ENCODE measurements at places on chromosomes 11 and 22.

DNA sequence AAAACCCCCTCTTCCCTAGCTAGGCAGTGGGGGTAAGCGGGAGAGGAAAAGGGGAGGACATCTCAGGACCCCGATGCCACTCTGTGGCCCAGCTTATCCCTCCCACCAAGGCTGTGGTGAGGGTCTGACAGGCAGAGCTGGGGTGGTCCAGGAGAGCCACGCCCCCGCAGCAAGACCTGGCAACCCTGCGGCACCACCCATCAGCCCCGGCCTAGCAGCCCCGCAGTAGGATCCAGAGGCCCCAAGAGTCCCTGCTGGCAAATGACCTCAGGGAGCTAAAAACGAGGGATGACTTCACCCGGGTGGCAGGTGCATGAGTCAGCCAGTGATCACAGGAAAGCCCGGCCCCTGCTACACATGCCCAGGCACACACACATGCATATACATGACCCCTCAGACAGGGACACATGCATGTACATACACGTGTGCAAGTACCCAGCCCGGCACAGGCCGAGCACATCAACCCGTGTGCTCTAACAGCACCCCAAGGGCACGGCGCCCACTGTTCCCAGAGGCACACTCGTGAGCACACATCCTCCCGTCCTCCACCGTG is 32.3 kb downstream of the ARVCF start:
- no peak for DNase-seq

DNA sequence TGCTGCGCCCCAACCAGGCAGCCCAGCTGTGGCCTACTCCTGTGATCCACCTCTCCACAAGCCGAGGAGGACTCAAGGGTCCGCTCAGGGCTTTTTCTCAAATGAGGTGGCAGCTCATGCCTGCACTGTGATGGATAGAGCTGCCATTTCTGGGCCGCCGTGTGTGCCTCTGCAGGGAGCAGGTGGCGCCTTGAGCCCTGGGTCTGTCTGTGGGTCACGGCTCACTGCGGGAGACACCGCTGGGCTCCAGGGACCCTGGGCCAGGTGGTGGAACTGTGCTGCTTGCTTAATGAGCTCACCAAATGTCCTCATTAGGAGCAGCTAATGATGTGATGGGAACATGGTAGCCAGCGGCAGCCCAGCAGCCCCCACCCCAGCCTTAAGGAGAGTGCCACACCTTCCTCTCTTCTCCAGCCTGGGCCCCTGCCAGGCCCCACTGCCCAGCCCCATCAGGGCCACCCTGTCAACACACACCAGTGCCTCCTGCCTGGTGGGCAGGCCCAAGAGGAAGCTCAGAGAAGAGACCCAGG is 50.8 kb downstream of the DHCR7 start:
- no peak for DNase-seq

GRCh38 chr11:44326615-44327475 is 16.9 kb upstream of the ALX4 start:
- no peak for DNase-seq

DNA sequence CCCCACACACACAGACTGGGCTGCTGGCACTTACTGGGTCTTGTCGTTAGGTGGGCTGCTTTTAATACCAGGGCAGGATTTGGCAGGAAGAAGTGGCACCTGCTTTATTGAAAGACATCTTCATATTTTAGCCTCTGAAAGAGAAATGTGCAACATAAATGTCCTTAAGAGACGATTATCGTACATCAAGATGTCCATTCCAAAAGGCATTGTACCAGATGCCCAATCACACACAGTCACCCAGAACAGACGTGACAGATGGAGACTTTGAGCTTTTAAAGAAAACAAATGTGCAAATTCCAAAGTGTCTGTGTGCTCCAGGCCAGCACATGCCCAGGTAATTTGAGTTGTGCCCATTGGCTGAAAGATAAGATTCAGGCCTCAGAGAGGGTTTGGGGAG is 155.7 kb downstream of the RRAS2 start:
- DNase-seq = no peak

DNA sequence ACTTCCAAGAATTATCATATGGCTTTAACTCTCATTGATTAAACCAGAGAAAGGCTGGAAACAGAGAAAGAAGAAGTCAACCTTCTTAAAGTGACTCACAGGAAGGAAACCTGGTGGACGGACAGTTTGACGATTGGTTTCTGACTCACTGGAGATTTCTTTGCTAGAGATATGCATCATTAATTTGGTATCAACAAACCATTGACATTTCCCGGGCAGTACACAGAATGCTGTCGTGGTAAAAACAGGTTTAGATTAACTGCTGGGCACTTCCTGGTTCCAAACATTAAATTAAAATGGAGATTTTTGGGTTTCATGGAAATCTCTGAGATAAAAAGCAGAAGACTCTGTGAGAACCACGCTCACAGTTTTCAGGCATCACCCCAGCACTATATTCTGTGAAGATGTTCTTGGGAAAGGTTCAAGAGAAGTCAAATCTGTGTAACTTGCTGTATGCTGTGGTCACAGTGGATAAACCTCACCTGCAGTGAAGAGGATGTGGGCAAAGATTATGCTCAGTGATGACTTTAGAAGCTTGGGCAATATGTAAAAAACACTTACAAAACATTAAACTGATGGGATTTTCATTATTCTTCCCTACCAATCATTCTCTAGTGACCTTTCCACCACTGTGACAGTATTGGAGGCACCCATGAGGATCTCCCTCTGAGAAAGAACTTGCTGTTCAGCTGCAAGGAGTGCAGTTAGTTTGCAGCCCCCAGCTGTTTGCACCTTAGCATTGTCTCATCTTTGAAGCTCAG is 61.1 kb upstream of the CD44 start:
- peak; percentile 90 for DNase-seq

GRCh38 chr22:29049655-29050263 is 11.9 kb downstream of the C22orf31 start:
- no peak for DNase-seq

- no peak for DNase-seq
Measured at GRCh38 chr11:86287468-86287796, 14.6 kb upstream of the HIKESHI start.

All from CD4-positive, alpha-beta T cell treated with Interleukin-2 at 100 ng/mL for 4 hours (primary cell).